ENCODE measurements at places on chromosomes 12 and 14.

DNA sequence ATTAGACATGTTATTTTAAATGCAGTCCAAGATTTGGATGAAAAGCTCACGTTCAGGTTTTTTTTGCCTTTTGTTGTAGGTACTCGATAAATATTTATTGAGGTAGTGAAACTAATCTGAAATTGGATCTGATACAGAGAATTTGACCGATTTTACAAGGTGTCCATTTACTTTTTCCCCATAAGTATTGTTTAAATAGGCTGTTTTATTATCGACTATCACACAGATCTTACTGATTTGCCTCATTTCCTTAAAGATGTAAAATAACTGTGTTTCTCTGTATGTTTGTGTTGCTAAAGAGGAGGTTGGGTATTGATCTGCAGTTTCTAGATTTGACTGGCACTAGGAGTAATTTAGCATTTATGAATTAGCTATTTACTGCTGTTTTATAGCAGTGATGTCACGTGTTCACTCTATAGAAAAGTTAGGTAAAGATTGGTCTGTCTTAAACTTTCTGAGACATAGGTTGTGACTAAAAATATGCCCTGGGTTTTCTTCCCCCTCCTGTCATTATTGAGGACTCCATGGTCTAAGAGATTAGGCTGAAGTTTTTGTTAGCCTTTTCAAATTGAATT, 3.5 kb downstream of the RAP1B start:
- DNase-seq, result no peak

DNA sequence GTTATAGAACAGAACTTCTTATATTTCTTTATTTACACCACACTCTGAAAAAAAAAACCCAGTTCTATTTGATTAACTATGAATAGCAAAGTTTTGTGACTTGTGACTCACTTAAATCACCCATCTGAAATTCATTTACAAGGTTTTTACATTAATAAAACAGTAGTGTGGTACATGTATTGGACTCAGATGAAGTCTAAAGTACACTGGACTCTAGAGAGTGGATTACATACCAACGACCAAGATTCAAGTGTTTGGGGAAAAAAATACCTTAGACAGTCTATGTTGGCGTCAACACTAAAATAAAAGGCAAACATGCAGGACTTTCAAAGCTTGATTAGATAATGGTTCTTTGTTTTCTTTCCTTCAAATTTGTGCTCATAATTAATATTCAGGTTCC, 85.7 kb downstream of the SLC38A1 start:
- no peak for DNase-seq

DNA sequence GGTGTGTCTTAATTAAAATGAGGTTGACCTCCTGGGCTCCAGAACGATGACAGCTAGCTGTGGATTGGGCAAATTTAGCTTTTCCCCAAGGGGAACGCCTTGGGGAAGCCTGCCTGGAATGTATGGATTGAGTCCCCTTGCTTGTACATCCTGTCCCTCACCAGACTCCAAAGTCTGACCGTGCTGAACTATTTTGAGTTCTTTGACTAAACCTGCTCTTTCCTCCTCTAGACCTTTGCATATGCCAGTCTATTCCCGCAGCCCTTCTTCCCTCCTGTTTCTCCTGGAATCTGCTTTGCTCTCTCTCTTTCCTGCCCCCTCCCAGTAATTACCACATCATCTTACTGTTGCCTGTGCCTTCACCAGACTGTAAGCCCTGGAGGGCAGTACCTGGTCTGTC, 11.5 kb upstream of the KDM2B start:
- no peak for DNase-seq

DNA sequence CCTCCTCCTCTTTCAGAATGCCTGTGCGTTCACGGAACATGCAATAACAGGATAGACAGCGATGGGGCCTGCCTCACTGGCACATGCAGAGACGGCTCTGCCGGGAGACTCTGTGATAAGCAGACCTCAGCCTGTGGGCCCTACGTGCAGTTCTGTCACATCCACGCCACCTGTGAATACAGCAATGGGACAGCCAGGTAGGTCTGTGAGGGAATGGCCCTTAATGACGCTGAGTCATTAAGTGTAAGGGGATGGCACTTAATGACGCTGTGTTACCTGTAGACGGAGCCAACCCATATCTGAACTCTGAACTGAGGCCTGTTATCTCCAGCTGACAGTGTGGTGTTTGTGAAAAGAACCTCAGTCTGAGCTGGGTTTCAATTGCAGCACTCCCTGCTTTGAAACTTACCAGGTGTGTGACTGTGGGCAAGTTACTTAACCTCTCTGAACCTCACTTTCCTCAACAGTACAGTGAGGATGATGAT, 86.9 kb downstream of the STAB2 start:
- DNase-seq, result no peak

DNA sequence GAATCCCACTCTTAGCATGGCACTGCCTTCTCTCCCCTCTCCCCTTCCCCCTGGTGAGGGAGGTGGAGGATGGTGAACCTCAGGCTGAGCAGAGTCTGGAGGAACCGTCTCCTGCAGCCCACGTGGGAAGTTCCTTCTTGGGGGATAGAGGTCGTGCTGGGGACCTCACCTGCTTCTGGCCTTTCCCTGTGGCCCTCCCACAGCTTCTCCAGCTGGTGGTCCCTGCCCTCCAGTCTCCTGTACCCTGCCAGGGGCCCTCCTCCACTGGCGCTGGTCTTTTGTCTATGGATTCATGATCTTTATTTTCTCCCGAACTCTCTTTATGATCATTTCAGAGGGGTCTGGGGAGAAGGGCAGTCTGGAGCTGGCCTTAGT, 9.0 kb upstream of the MTA1 start:
- no peak for DNase-seq

DNA sequence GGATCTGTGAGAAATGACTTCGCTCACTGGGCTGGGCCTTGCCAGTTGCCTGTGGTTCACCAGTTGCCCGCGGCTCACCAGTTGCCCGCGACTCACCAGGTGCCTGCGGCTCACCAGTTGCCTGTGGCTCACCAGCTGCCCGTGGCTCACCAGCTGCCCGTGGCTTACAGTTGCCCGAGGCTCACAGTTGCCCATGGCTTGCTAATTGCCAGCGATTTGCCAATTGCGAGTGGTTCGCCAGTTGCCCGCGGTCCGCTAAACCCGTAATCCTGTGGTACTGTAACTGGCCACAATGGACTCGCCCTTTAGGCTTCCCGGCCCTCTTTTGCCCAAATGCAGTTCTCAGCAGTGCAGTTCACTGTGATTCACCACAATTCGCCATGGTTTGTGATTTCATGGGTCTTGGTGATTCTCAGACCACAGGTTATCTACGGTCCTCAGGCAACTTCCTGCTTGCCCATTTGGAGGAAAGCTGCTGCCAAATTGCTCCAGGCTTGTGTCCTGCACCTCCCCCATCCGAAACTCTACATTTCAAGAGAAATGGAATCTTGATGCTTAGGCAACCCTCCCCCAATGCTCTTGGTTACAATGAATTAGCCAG, 15.0 kb upstream of the MEG3 start:
- no peak for DNase-seq

- DNase-seq, result no peak
Observed at GRCh38 chr12:121789800-121790728, 3.4 kb downstream of the RHOF start.

DNA sequence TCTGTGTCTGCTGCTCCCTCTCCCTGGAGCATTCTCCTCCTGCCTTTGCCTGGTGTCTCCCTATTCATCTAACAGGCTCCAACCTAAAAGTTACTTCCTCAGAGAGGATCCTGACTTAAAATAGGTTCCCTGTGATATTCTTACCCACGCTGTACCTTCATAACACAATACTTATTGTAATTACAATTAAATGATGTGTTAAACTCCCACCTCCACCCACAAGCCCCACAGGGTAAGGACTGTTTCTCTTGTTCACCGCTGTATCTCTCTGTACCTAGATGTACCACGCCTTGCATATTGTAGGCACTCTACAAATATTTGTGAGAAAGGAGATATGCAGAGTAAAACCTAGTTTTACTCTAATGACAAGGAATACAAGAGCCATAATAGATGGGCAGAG, 5.0 kb downstream of the HEBP1 start:
- DNase-seq, result no peak

GRCh38 chr12:45768194-45768593, 38.7 kb downstream of the ARID2 start:
- DNase-seq, result no peak

DNA sequence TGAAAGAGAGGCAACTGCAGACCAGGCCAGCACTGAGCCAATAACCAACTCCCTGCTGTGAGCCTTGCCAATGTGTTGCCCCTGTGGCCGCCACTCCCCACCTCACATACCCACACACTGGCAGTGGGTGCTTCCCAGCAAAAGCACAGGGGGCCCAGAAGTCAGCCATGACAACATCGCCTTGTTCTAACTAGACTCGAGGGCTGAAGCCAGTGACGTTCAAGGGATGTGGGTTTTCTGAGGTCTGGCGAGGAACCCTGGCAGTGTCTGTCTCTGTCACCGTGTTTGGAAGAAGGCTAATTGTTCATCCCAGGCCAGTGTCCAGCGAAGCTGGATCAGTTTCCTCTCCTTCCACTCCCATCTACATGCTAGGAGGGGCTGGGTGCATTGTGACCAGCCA, 311.8 kb upstream of the AMIGO2 start:
- DNase-seq, result no peak

DNA sequence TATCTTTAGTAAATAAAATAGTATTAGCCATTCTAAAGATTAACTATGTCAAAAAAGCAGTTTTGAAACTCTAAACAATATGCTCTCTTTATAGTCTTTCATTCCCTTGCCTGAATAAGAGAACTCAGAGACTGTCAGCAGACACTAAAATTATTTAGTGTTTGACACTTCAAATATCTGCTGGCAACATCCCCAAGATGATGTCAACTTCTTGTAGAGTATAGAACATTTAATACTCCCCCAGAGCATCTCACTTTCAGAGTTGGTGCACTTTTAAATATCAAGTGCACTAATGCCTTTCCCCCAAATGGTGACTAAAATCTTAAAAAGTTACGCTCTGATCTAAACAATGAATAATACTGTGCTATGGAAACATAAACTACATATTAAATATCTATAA, 374.9 kb downstream of the SLC6A15 start:
- no peak for DNase-seq

- DNase-seq, result no peak
Observed at GRCh38 chr12:43312991-43313505, 239.0 kb downstream of the ADAMTS20 start.

DNA sequence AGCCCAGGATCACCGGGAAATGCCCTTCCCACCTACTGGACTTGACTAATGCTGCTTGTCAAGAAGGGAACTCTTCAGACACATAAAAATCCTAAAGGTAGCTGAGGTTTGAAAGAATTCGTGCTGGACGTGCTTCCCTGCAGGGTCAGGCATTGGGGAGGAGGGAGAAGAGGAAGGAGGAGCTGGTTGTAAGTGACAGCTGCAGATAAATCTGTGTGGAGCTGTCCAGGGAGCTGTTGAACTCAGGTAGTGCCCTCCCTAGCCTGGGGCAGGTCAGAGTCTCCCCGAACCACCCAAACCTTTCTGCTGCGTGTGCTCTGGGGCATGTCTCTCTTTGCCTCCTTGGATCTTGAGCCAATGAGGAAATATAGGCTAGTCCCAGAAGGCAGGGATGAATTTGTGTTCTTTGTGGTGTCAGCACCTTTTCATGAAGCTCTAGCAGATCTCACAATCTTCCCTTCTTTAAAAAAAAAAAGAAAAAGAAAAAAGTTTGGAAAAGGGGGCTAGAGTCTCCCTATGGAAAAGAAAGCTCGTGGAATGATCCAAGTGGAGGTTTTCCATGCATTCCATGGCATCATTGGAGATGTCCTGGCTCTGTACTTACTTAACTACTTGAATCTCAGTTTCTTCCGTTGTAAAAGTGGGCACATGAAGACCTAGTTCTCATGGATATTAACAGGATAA, 23.6 kb upstream of the FOS start:
- no peak for DNase-seq

DNA sequence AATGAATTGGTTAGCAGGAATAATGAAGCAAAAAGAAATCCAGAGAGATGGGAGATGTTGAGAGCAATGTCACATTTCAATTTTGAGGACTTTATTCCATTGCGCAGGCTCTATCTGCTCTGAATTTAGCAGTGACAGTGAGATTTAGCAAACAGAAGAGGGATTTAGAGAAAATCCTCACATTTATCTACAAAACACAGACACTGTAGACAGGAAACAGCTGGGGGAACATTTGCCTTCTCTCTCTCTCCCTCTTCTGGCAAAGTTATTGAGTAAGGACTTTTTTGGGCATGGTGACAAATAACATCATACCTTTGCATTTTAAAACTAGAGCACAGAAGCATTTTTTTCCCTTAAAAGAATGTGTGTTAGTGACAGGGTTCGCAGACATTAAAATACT, at the start of gene IGF1:
Gene IGF1, minus strand, starts transcription at position 158 of the 400 bp plus-strand sequence. CDS start 182 bp downstream, outside the sequence.
- no peak for DNase-seq

DNA sequence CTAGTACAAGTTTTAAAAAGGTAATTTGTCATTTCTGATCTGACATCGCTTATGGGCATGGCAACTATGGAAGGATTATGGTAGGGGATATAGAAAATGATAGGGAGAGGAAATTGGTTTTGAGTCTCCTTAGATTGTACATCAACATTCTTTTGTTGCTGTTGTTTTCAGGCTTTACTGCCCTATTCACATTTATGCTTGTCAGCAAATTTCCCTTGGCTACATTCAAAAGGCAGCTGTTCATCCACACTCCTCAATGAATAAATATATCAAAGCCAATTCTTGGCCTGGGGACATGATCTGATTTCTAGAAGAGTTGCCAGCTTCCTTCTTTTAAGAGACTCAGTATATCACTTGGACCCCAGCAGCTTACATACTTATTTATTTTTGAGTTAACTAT, 283.4 kb downstream of the CEP128 start:
- DNase-seq, result no peak

DNA sequence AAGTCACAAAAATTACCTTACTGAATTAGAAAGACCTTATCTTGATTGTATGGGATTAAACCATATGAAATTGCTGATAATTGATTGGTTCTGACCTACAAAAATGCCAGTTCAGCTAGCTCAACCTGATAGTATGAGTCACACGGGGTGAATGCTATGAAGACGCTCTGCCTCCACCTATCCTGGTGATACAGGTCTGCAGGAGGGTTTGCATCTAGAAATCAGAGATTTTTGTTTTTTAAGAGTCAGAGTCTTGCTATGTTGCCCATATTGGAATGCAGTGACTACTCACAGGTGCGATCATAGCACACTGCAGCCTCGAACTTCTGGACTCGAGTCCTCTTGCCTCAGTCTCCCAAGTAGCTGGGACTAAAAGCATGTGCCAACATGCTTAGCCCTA, 120.4 kb downstream of the HMGA2 start:
- DNase-seq, result no peak

DNA sequence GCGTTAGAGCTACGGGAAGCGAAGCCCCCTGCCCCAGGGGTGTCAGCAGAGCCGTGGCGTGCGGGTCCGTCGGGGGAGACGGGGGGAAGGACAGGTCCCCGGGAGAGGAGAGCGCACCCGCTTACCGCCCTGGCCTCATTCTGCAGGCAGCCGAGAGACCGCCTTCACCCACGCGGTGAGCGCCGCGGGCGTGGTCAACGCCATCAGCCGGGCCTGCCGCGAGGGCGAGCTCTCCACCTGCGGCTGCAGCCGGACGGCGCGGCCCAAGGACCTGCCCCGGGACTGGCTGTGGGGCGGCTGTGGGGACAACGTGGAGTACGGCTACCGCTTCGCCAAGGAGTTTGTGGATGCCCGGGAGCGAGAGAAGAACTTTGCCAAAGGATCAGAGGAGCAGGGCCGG, 10.5 kb downstream of the WNT5B start:
- no peak for DNase-seq

GRCh38 chr12:122090759-122091515, 12.4 kb downstream of the MLXIP start:
- peak; percentile 89 for DNase-seq

- DNase-seq, result no peak
Observed at GRCh38 chr12:115212356-115212755, 528.4 kb upstream of the TBX3 start.

- DNase-seq, result no peak
Observed at GRCh38 chr14:105324080-105324778, 9.7 kb downstream of the PACS2 start.

- DNase-seq, result no peak
Observed at GRCh38 chr14:51419685-51420084, 179.6 kb downstream of the TMX1 start.
